ENCODE measurements at places on chromosomes 6 and 20.

DNA sequence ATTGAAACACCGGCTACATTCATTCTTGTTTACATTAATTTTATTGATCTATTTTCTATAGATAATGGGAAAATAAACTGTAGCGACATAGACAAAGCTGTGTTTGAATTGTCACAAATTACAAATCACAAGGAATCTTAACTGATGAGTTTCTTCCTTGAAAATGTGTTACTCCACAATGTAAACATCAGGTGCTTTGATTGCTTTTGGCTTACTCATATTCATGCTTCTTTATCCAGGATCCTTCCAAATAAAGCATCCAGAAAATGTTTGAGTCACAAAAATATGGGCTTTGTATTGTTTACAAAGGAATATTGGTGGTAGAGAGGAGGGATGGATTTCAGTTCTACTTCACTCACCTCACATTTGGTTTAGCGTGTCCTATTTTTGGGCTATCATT, 64.0 kb downstream of the BMP2 start:
- DNase-seq, result no peak

DNA sequence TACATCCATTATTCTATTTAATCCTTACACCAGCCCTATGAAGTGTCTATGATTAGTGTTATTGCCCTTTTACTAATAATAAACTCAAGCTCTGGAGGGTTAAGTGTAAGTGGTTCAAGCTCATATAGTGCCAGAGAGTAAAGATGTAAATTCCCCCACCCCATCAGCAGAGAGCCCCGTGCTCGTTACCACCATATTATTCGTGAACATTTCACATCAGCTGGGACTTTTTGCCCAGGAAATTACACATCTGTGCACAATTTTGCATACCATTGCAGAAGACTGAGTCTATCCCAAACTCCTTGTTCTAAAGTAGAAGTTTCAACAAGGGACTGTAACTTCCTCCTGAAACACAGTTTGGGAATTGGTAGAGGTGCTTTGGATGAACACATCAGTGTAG, 220.1 kb downstream of the BCAS1 start:
- no peak for DNase-seq

GRCh38 chr6:105793130-105793529, 293.0 kb upstream of the PRDM1 start:
- DNase-seq, result no peak

GRCh38 chr6:11387707-11388430, 149.7 kb upstream of the TMEM170B start:
- DNase-seq, result no peak

DNA sequence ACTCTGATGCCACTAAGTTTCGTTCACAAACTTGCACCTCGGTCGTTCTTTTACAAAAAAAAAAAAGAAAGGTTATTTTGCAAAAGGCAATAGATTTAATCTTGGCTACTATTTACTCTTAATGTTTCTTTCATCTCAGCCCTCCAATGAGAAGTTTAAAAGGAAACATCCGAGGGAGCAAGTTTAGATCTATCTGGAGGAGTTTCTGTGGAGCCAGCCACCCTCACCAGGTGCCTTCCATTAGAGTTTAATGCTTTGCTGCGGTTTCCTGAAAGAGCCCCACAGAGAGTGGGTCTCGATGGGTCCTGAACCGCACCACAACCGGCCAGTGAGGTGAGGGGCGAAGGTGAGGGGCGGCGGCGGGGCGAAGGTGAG, 632 bp downstream of the PRKN start:
- no peak for DNase-seq

DNA sequence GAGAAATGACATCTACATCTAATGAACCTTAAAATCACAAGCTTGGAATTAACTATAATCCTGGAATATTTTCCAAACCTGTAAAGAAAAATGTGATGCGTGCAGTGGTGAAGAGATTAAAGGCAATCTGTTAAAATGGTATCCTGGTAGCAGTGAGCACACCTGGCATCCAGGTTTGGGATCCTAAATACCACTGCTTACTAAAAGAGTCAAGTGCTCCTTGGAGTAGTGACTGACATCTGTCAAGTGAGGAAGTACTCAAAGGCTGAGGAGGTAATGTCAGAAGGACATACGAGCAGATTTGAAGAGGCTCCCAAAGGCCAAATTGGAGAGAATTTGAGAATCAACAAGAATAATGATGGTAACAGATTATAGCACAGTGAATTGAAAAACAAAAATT, 32.8 kb downstream of the PCMT1 start:
- no peak for DNase-seq

DNA sequence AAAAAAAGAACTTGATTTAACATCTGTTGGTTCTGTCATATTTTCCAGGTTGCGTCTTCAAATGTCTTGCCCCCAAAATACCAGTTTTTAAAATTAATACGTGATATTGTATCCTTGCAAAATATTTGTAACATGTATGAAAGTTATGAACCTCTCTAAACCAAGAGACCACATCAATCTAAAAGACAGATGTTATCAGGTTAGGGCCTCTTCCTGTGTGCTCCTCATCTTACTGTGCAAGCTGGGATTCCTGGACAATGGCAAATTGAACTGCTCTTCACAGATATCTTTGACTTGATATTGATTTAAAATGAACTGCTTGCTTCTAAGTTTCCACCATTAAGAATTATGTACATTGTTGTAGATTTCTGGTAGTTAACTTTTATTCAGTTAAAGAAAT, 9.6 kb downstream of the TMEM239 start:
- DNase-seq, result no peak

DNA sequence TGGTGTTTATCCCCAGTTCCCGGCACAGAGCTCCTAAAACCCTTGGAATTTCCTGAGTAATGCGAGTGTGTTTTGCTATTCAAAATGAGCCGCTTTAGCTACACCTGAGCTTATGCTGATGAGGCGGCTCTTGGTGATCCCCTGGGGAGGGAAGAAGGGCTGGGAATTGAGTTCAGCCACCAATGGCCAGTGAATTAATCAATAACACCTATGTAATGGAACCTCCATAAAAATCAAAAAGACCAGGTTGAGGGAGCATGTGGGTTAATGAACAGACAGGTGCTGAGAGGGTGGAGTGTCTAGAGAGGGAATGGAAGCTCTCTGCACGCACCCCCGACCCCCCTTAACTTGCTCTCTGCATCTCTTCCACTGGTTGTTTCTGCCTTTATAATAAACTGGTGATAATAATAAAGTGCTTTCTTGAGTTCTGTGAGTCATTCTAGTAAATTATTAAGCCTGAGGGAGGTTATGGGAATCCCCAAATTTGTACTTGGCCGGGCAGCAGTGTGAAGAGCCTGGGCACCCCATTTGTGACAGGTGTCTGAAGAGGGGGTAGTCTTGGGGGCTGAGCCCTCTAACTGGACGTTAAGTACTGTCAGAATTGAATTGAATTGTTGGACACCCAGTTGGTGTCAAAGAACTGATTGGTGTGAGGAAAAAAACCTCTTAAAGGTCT, 24.6 kb upstream of the SERPINB1 start:
- DNase-seq, result no peak

- DNase-seq, result no peak
Measured at GRCh38 chr20:10619427-10619826, 54.4 kb downstream of the JAG1 start.

DNA sequence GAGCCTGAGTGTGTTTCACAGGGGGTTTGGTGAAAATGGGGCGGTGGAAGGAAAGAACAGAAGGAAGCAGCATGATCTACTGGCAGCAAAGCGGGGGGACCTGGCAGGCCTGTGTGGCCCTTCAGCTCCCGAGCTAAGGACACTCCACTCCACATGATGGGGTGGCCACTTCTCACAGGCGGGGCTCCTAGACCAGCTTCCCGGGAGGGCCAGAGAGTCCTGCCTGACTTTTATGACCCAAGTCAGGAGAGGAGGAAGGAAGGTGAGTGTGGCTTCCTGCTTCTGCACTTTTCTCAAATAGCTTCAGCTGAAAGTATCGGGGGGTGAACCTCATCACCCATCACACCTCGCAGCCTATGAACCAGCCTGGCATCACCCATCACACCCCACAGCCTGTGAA, 117.5 kb upstream of the AFDN start:
- DNase-seq, result no peak

DNA sequence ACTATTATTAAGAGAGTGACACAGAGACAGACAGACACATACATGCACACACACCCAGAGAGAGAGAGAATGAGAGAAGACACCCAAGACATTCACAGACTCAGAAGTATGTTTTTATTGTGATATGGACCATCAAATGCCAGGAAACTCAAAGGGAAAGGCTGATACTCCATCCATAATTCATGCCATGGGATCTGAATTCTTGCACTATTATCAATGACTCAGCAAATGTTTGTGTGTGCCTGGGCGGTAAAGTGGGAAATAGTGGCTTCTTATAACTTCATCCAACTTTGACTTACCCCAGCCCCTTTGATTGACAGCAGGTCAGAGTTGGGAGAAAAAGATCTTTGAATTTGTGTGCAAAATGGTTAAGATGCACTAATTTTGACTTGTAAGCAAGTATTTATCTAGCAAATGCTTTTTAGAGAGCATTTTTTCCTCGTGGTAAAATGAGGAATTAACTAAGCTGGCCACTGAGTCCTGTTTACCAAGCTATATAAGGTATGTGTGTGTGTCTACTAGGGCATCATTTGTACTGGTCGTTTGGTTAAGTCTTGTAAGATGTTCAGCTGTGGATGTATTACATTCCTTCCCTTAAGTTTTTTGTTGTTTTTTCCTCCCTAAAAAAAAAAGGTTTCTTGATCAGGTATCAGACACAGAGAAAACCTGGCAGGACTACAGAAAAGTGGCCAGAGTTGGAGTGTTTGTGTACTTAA, 3.0 kb upstream of the CCN2 start:
- DNase-seq, result no peak

DNA sequence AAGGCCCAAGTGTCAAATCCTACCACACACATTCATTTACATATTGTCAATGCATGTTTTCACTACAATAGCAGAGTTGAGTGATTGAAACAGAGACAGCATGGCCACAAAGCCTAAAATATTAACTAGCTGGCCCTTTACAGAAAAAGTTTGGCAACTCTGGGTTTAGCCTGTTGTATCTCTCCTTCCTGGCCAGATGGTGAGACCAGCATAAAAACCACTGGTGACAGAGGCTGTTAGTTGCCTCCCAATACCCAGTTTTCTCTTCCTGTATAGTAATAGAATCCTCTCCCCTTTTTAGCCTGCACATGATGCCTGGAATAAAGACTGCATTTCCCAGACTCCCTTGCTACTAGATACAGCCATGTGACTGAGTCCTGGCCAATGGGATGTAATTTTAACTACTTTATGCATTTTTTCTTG, 100.0 kb upstream of the TAB2 start:
- no peak for DNase-seq

GRCh38 chr6:10458287-10458686, 43.4 kb upstream of the TFAP2A start:
- DNase-seq, result no peak

DNA sequence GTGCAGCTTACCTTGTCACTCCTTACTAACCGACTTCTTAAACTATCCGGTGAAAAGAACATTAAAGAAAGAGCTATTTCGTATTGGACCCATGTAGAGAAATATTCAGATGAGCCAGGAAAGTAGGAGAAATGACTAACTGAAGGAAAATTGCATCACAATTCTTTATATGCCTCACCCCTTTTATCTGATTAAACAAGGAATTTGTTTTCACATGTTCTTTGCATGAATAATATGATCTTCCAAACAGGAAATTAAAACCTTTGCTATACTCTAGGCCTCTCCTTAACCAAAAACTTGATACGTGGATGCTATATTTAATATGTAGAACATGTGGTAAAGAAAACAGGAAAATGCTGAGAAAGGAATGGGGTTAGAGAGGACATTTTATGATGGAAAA, 41.9 kb upstream of the LRRC1 start:
- DNase-seq, result no peak

GRCh38 chr6:33373960-33374910, 17.4 kb upstream of the KIFC1 start:
- no peak for DNase-seq

- DNase-seq, result no peak
Measured at GRCh38 chr6:140379919-140380318, 1005.5 kb upstream of the CITED2 start.

- DNase-seq, result no peak
Measured at GRCh38 chr20:41116282-41116956, 20.9 kb upstream of the PLCG1 start.

DNA sequence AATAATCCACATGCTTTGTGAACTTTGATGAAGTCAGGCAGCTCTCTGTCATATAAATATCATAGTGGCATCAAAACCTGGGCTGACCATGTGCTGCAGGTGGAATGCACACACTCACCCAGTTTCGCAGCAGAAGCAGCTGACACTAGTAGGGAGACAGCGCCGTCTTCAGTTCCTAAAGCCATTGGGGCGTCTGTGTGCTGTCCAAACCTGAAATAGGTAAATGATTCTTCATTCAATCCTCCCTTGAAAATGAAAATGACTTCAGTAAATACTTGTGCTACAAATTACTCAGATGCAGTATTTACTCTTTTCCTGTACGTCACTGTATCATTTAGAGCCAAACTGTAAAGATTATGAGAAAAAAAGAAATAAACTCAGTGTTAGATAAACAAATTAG, 127.5 kb downstream of the EYA4 start:
- DNase-seq, result no peak

DNA sequence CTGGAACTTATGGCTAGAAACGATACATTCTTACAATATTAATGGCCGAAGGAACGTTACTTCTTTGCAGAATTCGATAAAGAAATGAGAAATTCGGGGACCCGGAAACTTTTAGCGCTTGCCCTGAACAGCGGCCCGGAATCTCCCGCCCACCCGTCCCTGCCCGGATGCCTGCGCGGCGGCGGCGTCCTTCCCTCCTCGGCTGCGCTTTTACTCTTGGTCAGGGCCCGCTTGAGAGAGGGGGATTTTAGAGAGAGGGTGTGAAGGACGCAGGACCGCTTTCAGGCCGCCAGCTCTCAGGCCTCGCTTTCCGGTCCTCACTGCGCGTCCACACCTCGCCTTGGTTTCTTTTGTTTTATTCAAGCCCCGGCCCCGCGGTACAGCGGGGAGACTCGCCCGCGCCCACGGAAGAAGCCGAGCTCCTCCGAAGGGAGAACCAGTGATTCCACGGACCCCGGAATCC, 243.7 kb downstream of the ARID1B start:
- peak; percentile 84 for DNase-seq

DNA sequence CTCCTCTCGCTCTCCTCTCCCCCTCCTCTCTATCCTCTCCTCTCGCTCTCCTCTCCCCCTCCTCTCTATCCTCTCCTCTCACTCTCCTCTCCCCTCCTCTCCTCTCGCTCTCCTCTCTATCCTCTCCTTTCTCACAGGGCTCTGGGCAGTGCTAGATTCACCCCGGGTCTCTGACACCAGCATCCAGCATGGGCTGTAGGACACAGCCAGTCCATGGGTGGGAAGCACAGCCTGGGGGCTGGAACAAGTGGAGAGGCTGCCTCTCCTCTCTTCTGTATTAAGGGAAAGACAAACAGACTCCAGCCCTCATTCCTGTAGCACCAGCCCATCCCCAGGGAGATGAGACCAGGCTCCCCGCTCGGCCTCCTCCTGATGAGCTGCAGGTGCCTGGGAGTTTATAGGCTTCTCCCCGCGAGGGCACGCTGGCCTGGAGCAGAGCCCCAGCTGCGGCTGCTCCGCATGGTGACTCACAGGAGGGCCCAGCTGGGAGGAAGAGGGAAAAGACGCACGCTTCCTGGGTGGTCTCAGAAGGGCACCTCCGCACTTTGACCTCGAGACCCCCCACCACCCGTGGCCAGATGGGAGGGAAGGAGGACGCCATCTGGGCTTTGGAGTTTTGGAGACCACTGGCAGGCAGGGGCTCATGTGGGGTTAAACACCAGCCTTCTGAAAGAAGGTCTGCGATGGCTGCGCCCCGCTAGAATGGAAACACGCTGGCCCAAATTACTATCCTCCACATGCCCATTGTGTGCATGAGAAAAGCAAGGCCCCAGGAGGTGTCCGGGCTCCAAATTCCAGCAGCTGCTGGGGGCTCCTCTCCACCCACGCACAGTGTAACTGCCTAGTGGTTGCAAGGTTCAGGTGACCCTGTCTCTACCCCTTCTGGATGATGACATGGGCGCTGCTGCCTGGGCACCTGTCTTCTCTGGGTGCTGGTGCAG, 68.0 kb downstream of the BMP7 start:
- no peak for DNase-seq
